DMS 273 treated with DMSO at 0.1 percent for 48 hours (cell line): ENCODE measurements at places on chromosomes 3 and 15.

- no peak for DNase-seq
Observed at GRCh38 chr3:188594139-188594538, 440.2 kb downstream of the LPP start.

DNA sequence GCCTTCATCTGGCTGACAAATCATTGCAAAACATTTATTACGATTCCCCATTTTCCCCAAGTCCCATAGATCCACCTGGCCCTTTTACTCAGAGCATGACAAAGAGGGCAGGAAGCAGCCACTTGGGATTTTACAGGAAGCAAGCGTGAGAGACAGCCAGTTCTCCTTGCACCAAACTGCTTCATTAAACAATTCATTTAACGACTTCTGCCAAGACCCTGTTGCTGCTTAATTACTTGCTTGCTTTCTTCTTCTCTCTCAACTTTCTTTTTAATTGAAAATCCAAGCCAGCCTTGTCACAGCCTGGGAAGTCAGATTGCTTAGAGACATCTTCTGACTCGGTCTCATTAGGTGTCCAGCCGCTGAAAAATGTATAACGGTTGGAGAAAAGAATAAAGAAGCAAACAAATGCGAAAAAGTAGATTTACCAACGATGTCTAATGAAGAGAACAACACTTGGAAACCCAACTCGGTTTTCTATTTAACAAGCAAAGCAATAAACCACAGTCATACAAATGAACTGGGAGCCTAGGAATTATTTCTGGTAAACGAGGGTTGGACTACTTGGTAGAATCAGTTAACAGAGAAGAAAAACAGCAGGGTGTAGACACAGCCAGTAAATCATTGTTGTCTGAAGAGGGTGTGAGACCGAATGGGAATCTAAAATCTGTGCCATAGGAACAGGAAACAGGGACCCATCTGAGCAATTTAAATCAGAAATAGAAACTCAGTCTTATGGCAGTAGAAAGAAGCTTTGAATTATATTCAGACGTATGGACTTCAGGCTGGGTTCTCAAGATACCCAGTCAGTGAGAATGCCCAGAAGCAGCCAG is 298.3 kb downstream of the LRRC3B start:
- DNase-seq: no peak

DNA sequence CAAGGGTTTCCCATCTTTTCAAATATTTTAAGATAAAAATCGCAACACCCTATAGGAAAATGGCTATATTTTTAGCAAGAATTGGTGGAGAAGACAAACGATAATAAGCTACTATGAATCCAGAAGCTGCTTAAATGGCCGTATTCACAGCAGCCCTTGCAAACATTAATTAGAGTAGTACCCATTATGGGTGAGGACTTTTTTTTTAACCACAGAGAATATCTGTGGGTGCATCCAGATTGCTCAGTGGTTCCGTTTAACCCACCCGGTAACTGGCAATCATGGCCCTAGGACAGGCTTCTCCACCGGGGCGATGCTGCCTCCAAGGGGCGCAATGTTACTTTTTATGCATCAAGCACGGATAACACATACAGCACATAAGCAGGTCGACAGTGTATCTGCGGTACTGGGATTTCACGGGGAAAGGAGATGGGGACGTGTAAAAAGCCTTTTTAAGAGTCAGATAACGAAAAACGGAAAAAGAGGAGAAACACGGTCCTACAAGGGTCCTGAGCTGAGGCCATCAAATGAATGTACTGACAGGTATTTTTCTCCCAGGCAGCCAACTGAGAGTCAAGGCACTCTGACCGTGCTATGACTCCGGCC is 968 bp upstream of the TMEM266 start:
- DNase-seq: no peak

GRCh38 chr3:175486255-175486654 is 627.1 kb downstream of the NAALADL2 start:
- DNase-seq: no peak

- DNase-seq: no peak
Observed at GRCh38 chr15:67420137-67420536, 100.8 kb upstream of the C15orf61 start.

DNA sequence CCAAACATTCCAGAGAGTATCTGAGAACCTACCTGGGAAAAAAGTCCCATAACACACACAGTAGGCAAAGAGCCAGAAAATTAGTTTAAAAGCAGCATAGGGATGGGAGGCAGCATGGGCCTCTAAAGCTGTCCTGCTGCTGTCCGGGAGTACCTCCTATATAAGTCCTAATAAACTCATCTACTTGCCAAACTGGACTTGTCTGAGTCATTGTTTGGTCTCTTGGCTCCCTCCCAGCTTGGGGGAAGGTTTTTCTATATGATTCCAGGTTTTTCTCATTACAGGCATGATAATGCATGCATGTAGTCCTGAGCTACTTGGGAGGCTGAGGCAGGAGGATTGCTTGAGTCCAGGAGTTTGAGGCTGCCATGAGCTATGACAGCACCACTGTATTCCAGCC is 17.5 kb upstream of the HACD2 start:
- DNase-seq: no peak

DNA sequence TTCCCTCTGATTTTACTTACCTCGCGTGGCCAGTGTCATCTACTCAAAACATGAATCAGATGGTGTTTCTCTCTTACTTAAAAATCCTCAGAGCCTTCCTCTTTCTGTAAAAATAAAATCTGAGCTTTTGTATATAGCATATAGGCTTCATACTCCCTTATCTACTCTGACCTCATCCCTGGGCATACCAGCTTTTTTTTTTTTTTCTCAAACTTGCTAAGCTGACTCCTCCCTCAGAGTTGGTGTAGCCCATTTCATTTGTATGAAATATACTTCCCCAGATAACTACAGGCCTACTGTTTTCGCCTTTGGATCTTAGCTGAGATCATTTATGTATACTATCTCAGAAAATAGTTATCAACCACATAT is 648.9 kb upstream of the ALCAM start:
- DNase-seq: no peak

GRCh38 chr15:69074843-69075224 is 60.3 kb downstream of the NOX5 start:
- no peak for DNase-seq

DNA sequence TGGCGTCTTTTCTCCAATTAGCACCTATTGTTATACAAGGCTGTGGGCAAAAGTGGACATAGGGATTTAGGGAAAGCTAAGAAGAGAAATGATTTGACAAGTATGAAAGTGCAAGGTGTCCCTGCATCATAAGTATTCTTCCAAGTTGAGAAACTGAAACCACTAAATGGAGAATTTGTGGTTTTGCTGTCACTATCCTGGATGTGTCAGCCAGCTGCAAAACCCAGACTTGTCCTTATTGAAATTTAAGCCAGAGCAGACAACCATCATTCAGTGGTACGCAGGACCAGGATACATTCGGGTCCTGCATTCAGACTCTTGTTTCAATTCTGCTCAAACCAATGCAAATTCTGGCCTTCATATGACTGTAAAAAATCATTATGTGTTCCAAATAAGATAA is 384.8 kb upstream of the TGFBR2 start:
- no peak for DNase-seq

DNA sequence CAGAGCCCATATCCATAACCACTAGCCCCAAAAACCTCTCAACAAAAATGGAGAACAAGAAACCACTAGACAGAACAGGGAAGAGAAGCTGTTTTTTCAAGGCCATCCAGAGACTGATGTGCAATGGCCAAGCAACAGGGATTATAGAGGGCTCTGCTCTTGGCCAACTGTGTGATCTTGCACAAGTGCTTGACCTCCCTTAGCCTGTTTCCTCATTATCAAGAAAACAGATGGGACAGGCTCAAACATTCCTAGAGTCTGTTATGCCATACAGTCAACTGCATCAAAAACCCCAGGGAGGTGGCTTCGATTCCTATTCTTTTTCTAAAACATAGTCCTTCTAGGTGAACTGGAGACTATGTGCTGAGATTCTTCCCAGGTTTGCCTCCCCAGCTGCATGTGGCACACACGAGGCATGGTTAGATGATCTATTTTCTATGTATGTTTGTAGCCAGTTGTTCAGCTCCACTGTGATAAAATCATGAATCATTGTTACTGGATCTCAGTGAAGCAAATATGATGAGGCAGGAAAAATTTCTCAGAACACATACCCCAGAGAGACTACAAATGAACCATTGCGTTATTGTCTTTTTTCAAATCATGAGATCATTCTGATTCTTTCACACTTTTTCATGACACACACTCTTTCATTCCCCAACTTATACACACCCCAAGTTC is 132.9 kb upstream of the TGFBR2 start:
- DNase-seq: no peak

- DNase-seq: no peak
Observed at GRCh38 chr3:10142707-10143560, 1.4 kb downstream of the VHL start.

- no peak for DNase-seq
Observed at GRCh38 chr3:143135150-143135549, 15.6 kb downstream of the CHST2 start.

GRCh38 chr3:177448987-177449359 is 251.7 kb upstream of the TBL1XR1 start:
- no peak for DNase-seq

DNA sequence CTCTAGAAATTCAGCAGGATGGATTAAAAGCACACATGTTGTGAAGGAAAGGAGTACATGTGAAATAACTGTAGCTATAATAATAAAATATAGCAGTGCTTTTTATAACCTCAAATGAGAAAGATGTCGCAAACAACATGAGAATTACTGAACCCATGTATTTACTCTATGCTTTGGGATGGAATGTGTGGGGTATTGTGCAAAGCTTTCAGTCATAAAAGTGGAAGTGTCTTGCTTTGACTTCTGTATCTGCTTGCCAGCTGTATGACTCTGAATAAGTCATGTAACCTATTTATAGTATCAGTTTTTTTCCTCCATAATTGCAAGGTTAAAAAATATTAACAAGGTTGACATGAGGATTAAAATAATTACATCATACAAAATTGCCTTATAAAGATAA is 519.3 kb upstream of the CADM2 start:
- DNase-seq: no peak

GRCh38 chr3:127064391-127065137 is 81.6 kb downstream of the PLXNA1 start:
- DNase-seq: no peak

- no peak for DNase-seq
Observed at GRCh38 chr15:78810003-78810361, 1.3 kb downstream of the ADAMTS7 start.

DNA sequence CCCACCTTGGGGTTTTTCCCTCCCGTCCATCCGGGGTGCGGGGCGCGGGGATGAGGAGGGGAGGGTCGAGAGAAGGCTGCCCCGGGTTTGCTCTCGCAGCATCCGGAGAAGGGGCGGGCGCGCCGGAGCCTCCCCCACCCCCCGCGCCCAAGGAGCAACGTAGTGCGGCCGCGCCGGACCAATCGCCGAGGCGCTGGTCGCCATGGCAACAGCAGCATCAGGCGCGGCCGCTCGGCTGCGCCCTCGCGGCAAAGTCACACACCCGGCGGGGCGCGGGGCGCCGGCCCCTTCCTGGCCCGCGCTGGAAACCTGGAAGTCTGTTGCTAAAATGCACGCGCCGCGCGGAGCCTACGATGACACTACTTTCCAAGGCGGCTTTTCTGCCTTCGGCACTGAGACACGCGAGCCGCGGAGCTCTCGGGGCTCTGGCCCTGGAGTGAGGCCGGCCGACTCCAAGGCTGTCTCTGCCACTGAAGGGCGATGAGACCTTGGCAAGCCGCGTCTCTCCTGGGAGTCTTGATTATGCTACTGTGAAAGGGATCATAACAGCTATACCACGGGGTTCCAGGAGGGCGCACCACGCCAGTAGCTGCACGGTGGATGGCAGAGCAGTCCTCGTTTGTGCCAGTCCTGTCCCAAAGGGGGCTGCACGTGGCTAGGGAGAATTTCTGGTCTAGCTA is at the start of gene IQSEC1:
Gene IQSEC1, minus strand, starts transcription at position 104 of the 680 bp plus-strand sequence. CDS start 415 bp downstream, outside the sequence.
- peak; percentile 24 for DNase-seq
